NCI-H510A (cell line): ENCODE measurements at places on chromosomes 12 and 14.

- no peak for DNase-seq
These were observed 8.8 kb upstream of the ASPG start for GRCh38 chr14:104076743-104077142.

GRCh38 chr14:96637521-96637920 is 135.3 kb downstream of the PAPOLA start:
- no peak for DNase-seq

DNA sequence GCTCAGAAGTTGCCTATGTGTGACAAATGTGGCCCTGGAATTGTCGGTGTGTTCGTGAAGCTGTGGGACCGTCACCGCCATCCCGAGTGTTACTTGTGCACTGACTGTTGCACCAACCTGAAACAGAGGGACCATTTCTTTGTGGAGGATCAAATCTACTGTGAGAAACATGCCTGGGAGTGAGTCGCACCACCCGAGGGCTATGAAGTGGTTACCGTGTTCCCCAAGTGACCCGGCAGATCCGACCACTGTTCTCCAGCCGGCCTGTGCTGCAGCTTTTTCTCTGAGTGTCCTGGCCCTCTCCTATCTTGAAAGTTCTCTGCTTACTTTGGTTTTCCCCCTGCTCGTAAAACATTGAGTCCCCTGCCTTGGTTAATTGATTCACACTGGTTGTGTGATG is 65.3 kb downstream of the VCPKMT start:
- no peak for DNase-seq

DNA sequence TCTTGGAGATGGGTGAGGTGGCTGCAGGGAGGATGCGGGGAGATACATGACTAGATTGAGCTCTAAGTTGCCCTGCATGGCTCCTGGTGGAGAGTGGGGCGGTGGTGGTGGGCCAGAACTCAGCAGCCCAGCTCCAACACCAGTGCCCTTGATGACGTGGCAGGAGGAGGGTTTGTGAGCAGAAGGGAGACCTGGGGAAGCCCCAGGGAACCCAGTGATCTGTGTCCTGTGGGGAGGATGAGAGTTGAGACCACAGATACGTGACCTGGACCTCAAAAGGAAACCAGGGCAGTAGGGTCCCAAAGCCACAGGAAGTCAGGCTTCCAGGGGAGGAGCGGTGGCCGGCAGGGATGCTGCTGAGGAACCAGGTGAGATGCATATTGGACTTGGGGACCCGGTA is 989.1 kb upstream of the TMEM132C start:
- no peak for DNase-seq

GRCh38 chr14:60807247-60807646 is 72.7 kb downstream of the MNAT1 start:
- DNase-seq, result no peak

DNA sequence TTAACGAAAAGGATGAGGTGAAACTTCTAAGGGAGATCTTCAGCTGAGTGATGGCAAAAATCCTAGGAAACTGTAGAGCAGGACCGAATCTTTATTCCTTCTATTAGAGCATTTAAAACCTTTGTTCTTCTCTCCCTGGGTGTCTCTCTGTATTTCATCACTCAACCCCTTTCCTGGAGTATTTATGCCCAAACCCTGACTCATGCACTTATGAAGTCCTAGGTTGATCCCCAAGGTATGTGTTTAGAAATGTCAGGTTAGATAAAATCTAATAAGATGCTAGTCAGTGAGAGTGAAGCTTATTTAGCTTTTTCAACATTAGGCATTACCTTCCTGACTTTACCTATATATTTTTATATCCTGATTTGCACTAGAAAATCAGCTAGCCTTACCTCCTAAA is 239.8 kb upstream of the NPAS3 start:
- DNase-seq, result no peak

DNA sequence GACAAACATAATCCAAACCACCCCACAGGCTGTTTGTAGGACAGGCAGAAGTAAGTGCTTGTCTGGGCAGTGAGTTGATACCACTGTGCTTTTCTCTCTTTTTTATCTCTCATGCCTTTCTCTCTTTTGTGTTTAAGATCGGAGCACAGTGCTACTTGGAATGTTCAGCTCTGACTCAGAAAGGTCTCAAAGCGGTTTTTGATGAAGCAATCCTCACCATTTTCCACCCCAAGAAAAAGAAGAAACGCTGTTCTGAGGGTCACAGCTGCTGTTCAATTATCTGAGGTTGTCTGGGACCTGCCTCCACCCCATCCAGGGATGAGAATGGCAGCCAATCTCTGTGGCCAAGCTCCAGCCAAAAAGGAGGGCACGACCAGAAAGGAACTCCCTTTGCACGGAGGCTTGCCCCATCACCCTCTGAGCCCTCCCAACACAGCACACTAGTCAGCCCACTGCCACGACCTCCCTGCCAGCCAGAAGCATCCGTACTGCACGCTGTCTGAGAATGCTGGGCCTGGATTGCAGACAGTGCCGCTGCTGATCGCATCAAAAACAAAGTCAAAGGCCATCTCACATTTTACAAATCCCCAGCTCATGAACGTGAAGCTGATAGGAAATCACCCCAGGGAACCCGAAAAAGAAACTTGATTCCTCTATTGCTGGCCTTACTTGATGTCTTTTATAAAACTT is 27.8 kb downstream of the GPHB5 start:
- DNase-seq, result no peak

DNA sequence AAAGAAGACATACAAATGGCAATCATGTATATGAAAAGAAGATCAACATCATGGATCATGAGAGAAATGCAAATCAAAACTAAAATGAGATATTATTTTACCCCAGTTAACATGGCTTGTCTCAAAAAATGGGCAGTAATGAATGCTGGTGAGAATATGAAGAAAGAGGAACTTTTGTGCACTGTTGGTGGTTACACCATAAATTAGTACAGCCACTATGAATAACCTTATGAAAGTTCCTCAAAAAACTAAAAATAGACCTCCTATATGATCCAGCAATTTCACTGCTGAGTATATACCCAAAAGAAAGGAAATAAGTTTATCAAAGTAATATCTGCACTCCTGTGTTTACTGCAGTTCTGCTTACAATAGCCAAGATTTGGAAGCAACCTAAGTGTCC is 151.7 kb downstream of the PDZRN4 start:
- no peak for DNase-seq
